ENCODE measurements at places on chromosomes 5 and 9. TPM values are rescaled to one million over a fixed set of nuclear protein-coding genes. Genes with fewer than 3 reads are reported as not detected.

DNA sequence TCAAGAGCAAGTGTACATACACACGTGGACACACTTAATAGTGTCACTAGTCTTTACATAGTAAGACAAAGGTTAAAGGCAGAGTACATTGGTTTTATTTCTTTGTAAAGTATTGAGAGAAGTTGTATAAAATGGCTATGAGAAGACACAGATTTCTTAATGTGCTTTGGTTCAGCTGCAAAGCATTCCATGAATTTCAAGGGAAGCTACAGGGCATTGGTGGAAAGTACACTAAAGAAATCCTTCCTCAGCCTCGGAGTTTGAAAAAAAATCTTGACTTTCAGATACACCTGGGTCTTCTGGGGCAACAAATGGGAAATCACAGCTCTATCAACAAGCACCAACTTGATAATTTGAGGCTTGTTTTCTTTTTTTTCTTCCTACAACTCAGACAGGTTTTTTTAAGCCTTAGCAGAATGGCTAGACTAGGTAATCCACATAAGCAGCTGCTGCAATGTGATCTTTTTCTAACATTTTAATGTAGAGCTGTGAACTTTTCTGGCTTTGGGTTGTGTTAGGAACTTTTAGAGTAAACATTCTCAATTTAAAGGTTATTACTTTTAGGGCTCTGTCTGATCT is 140.4 kb upstream of the FST start:
- DNase-seq: no peak

- no peak for DNase-seq
Measured at GRCh38 chr5:150341331-150341730, 16.2 kb upstream of the TCOF1 start.

GRCh38 chr5:140185409-140185808 is 10.4 kb downstream of the CYSTM1 start:
- no peak for DNase-seq

GRCh38 chr5:32869216-32869615 is 158.1 kb downstream of the NPR3 start:
- no peak for DNase-seq

- DNase-seq: no peak
Measured at GRCh38 chr5:170313344-170313743, 15.8 kb upstream of the LCP2 start.

Gene NHP2
- total RNA-seq: 183 TPM

All from ureter (tissue), 1 donor.